CD4-positive, alpha-beta T cell treated with Interleukin-21 for 1 hour (primary cell): ENCODE measurements at places on chromosomes 1 and 21.

DNA sequence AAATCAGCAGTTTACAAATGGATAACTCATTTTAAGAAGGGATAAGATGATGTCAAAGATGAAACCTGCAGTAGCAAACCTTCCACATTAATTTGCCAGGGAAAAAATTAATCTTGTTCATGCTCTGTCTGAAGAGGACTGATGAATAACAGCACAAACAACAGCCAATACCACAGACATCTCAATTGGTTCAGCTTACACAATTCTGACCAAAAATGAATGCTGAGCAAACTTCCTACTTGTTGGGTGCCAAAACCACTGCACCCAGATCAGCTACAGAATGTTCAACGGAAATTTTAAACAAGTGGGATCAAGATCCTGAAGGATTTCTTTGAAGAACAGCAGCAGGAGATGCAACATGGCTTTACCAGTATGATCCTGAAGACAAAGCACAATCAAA, 98.3 kb downstream of the COQ8A start:
- DNase-seq: no peak

DNA sequence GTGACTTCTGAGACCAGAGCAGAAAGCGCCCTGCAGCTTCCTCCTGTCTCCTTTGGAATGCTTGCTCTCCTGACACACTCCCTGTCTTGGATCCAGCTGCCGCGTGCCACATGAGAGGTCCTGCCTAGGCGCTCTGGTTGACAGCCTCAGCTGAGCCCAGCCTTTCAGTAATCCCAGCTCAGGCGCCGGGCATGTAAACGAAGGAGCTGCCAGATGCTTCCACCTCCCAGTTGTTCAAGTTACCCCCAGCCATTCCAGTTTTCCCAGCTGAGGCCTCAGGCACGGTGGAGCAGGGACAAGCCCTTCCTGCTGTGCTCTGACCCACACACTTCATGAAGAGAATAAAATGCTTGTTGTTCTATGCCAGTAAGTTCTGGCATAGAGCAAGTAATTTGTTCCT, 14.3 kb upstream of the CD34 start:
- DNase-seq: no peak

- DNase-seq: no peak
Measured at GRCh38 chr1:156522443-156522970, 21.9 kb upstream of the MEF2D start.

- DNase-seq: peak; percentile 44
Measured at GRCh38 chr1:109112056-109112651, 1.8 kb upstream of the ELAPOR1 start.

DNA sequence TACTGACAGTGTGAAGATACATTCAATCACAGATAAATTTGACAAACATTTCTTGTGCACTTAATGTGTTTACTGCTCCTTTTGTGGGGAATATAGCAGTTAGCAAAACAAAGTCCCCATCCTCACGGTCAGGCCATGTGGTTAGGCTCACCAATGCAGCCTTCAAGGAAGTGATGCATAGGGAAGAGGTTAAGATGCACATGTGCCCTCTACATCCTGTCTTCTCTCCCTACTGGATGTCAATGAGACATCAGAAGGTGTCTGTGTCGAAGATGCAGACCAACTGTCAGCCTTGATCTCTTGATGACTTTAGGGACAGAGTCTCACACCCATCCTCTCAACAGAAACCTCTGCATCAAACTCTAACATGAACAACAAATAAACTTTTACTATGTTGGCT, 78.7 kb downstream of the FH start:
- DNase-seq: no peak

DNA sequence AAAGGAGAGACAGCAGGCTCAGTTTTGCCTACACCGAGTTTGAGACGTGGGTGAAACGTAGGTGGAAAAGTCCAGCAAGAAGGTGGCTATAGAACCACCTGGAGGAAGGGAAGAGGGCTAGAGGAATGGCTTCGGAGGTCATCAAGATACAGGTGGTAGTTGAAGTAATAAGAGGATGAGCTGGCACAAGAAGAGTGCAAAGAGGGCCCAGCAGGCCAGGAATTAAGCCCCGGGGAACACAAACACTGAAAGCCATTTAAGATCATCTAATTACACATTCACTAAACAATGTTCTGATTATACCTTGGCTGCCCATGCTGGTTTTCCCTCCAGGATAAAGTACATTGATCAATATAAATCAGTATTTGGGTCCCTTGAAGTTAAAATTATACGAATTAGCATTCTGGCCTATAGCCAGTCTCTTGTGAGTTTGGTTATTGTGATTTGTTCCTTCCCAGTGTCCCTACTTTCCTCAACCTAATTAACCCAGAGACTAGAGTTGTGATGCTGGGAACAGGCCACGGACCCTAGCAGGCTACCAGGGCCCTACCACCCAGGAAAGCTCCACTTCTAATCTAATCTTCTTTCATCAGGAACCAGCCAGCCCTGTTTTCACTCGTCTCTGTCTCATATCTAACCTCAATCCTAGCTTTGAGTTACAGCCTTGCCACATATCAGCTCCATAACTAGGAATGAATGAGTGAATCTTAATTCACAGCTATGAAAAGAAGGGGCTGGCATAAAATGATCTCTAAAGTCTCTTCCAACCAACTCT, 26.4 kb upstream of the PPP1R15B start:
- DNase-seq: no peak

- peak; percentile 45 for DNase-seq
Measured at GRCh38 chr1:15848143-15848928, 829 bp downstream of the SPEN start.

DNA sequence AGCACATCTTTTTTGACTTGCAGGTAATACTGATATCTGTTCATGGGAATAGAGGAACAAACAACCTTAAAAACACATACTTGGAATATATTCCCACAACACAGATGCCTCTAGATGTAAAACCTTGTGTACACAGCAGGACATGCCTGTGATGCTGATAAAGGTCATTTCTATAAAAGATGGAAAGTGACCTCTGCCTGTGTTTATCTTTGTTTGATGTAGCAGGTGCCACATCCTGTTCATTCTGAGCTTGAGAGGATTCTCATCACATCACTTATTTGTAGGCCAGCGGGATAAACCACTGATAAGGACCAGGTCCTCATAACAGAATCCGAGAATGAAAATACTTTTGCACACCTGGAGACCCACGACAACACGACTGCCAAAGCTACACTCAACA, 133.7 kb downstream of the SMYD2 start:
- DNase-seq: no peak

GRCh38 chr21:28111151-28111619, 881.5 kb downstream of the LTN1 start:
- DNase-seq: no peak

GRCh38 chr1:190880352-190880751, 402.7 kb upstream of the BRINP3 start:
- no peak for DNase-seq

GRCh38 chr1:94698356-94698755, 121.8 kb upstream of the SLC44A3 start:
- DNase-seq: no peak

DNA sequence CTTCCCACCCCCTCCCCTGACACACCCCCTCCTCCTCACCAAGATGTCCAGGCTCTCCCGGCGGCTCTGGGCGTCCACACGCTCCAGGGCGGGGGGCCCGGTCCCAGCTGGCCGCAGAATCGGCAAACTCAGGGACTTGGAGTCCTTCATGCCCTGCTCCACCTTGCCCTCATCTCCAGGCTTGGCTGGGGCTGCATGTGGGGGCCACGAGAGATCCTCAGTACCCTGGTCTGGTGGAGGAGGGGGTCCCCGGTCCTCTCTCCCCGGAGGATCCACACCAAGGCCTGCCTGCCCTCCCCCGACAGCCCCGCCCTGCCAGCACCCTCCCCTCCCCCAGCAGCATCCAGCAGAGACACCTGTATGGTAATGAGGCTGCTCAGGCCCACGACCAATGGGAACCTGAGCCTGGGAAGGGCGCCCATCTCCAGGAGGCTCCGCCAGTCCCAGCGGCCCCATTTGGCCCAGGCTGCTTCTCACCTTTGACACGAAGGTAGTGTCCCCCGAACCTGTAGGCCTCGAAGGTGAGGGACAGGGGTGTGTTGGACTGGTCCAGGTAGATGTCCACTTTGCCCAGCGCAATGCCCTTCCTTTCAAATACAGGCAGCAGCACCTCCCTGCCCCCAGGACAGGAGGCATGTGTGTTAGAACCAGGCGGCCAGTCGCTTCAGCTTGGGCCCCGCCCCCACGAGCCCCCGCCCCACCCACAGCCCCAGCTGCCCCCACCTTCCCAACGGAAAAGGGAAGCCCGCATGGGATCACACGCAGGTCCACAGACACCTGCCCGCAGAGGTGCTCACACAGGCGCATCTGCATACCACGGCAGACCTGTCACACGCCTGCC, 8.2 kb upstream of the TNFRSF25 start:
- no peak for DNase-seq

DNA sequence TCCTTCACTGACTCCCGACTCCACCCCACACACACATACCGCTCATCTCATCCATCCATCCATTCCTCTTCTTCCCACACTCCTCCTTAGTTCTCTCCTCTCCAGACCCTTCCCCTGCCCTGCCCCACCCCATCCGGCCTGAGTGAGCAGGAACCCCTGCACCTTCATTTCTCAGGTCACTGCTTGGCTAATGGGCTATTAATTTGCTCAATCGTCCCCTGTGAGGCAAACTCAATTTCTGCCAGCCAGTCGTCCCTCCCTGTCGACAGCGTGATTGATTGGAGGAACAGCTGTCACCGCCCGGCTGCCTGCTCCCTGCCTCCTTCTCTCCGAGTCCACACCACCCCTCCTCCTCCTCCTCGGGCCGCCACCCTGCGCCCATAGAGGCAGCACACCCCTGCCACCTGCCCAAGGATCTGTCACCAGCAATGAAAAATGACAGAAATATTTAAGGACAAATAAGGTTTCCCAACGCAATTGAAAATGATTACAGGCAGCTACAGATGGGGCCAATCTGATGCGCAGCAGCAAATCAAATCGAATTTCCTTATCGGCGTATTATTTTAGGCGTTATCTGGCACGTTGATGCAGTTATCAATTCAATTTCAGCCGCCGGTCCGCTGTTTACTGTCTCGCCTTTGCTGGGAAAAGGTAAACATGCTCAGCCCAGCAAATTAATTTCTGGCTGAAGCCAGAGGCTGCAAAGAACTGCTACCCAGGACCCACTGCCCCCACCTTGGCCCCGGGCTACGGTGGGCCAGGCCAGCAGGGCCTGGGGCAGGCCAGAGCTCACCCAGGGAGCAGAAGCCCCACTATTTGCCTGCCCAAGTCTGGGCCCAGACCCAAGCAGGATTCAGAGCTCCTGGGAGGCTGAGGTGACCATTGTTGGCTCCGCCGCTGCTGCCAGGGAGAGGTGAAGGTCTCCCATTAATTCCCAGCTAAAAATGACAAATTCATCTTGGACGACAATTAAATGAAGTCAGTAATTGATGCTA, 71.3 kb downstream of the TMEM53 start:
- no peak for DNase-seq

GRCh38 chr1:161083748-161084596, 5.4 kb downstream of the NECTIN4 start:
- no peak for DNase-seq

GRCh38 chr1:83746234-83746633, 252.7 kb downstream of the TTLL7 start:
- no peak for DNase-seq

DNA sequence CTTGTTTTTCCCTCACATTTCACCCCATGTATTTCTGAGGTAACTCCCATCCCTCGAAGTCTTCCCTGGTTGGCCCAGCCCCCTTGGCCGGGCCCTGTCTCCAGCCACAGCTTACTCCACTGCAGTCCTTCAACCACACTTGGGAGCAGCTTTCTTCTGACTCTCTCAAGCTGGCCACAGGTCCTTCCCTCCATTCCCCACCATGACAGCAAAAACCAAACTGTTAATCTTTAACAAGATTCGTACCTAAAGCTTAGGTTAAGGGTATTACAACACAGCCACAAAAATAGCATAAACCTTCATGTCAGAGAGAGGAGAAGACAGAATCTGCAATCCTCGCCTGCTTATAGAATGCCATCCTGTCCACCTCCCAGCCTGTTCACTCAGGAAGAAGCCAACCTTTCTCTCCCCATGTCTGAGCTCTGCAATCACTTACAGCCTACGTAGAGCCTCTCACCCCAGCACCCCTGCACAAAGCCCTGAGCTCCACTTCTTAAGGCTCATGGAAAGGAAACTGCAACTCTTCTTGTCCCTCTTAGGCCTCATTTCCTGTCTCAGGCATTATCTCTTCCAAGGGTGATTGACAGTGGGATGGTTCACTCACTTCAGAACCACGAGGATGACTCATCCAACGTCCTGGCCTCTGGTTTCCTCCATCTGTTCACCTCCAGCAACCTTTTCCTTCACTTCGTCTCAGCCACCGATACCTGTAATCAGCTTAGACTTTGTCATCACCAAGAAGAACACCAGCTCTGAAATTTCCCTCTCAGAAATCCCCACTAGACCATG, 72.8 kb downstream of the CD2 start:
- DNase-seq: peak; percentile 43

GRCh38 chr1:118302145-118302544, 117.1 kb upstream of the SPAG17 start:
- DNase-seq: no peak

GRCh38 chr1:167673265-167673664, 43.2 kb downstream of the RCSD1 start:
- no peak for DNase-seq

- no peak for DNase-seq
Measured at GRCh38 chr21:42409366-42409765, 5.7 kb downstream of the UBASH3A start.

- DNase-seq: no peak
Measured at GRCh38 chr1:195030793-195031192, 1577.4 kb downstream of the KCNT2 start.

DNA sequence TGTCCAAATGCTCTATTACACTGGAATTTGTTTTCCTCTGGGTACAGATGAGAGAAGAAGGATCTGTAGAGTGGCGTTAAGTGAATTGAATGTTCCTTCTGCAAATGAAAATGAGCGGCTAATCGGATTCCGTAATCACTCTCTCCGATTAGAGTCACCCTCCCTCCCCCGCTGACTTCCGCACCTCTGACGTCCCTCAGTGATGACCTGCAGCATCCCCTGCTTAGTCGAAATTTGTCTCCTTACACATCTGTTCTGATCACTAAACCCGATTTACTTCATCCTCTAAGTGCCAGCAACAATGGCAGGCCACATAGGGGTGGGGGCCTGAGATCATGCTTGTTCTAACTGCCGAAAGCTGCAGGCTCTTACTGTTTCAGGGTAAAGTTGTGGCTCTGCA, 378.7 kb downstream of the SEC16B start:
- DNase-seq: no peak

GRCh38 chr1:40630488-40631223, 34.8 kb downstream of the RIMS3 start:
- peak; percentile 15 for DNase-seq

DNA sequence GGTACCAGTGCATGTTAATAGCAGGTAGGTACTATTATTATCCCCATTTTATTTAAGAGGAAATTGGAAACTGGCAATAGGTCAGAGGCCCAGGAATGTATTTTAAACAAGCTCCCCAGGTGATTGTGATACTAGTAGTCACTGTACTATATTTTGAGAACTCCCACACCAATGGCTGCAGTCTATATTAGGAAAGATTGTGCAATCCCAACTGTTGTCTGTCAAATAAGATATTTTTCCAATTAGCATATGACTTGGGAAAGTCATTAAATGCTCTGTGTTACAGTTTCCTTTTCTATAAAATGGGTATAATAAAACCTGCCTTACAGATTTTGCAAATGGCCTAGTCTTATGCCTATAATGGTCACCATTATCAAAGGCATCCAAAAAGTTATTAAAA, 94.2 kb upstream of the DMRTA2 start:
- DNase-seq: no peak
